ENCODE measurements at places on chromosomes 16 and 17. TPM values are rescaled to one million over a fixed set of nuclear protein-coding genes. Genes with fewer than 3 reads are reported as not detected.

DNA sequence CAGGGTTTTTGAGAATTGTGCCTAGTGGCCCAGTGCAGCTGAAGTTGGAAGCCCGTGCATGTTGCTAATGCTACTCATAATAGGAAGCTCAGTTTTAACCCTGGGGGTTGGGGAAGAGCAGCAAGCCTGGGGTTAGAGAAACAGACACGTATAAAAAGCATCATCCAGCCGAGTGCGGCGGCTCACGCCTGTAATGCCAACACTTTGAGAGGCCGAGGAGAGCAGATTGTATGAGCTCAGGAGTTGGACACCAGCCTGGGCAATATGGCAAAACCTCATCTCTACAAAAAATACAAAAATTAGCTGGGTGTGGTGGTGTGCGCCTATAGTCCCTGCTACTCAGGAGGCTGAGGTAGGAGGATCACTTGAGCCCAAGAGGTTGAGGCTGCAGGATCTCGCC lies 2.3 kb upstream of the CLUH start:
- H3K4me1 ChIP-seq = peaks cover 29% of the 10 kb centered on the region
- peak overlapping the region; percentile 21 for H3K4me3 ChIP-seq
- H3K27ac ChIP-seq = no peak overlapping the region
- H3K36me3 ChIP-seq = peaks cover 1% of the 10 kb centered on the region
- DNase-seq = no peak

GRAPL gene
- 17.9 TPM for total RNA-seq

- no peak overlapping the region for H3K27ac ChIP-seq
- no peak for DNase-seq
- peaks cover 8% of the 10 kb centered on the region for H3K27me3 ChIP-seq
- no peak overlapping the region for H3K4me3 ChIP-seq
Measured at GRCh38 chr17:36690190-36690589, 88.8 kb downstream of the MRM1 start.

DNA sequence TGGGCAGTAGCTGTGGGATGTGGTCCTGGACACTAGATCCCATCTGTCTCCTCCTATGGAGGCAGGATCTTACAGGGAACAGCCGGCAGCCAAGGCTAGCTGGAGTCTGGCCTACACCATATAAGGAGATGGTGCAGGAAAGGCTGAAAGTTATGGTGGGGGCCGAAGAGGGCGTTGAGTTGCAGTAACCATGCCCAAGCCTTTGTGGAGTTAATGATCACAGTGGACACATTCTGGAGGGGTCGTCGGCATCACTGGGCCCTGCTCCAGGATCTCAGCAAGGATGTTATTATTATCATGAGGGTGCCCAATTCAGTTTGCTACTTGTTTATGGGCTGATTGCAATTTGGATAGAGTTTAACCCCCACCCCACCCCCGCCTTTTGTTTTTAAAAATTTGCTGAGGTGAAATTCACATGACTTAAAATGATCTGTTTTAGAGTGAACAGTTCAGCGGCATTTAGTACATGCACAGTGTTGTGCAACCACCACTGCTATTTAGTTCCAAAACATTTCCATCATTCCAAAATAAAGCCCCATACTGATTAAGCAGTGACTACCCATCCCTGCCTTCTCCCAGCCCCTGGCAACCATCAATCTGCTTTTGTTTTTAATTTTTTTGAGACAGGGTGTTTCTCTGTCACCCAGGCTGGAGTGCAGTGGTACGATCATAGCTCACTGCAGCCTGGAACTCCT lies 184.3 kb upstream of the CACNG3 start:
- no peak for DNase-seq
- H3K4me3 ChIP-seq = no peak overlapping the region
- peak overlapping the region; percentile 42 for H3K27ac ChIP-seq
- H3K4me1 ChIP-seq = peaks cover 22% of the 10 kb centered on the region

DNA sequence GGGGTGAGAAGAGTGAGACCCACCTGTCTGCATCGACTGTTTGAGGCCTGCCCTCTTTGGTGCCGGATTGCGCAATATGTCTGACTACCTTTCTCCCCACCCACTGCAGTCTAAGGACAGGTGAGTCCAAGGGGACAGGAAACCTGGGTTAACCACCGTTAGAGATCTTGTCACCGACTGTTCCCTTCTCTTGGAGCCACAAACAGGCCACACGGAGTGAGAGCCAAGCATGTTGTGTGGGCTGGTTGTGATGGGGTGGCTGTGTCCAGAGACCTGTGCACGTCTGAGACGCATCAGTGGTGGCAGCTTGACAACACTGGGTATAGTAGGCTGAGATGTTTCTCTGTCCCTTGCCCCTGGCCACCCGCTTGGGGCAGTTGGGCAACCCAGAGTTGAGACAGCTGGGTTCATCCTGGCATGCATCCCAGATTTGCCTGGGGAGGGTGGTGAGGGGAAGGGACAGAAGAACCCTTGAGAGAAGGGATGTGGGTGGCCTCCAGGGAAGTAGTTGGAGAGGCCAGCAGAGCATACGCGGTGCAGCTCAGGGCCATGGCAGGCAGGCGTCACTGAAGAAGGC lies 21.4 kb downstream of the MPRIP start:
- H3K4me1 ChIP-seq = peaks cover 25% of the 10 kb centered on the region
- H3K27me3 ChIP-seq = no peaks in the 10 kb centered on the region
- H3K27ac ChIP-seq = no peak overlapping the region
- no peak overlapping the region for H3K4me3 ChIP-seq
- peaks cover 10% of the 10 kb centered on the region for H3K36me3 ChIP-seq
- no peak for DNase-seq

ACSM3 gene
- 9.0 TPM for total RNA-seq

Data from activated naive CD8-positive, alpha-beta T cell treated with anti-CD3 and anti-CD28 coated beads, Interleukin-2, amount 10 ng/mL, durations not matched to agents 7 days and 5 days (primary cell).